ENCODE measurements at places on chromosomes 3 and 15. TPM values are rescaled to one million over a fixed set of nuclear protein-coding genes. Genes with fewer than 3 reads are reported as not detected.

Gene PRSS50
- not detected for total RNA-seq

Gene NEDD4
- 47.4 TPM for total RNA-seq

Gene PHC3
- 29.2 TPM for total RNA-seq

Gene SLC24A5
- total RNA-seq = not detected

Gene GOLGA8T
- total RNA-seq = not detected

Gene GMNC
- 0.30 TPM for total RNA-seq

Gene CORO2B
- 1.8 TPM for total RNA-seq

Gene CHRNB4
- not detected for total RNA-seq

Gene CADPS
- total RNA-seq = 16.9 TPM

Gene ABTB1
- 7.3 TPM for total RNA-seq

Gene TM4SF4
- total RNA-seq = not detected

Gene NOX5
- 0.30 TPM for total RNA-seq

Gene LARP6
- 104 TPM for total RNA-seq

Gene GABRB3
- total RNA-seq = 0.65 TPM
